ENCODE measurements at places on chromosomes 12 and 14. TPM values are rescaled to one million over a fixed set of nuclear protein-coding genes. Genes with fewer than 3 reads are reported as not detected.

The CINP gene
- 6.8 TPM for total RNA-seq

The HOXC9 gene
- 1.2 TPM for total RNA-seq

The ACIN1 gene
- total RNA-seq, result 58.9 TPM

The DAO gene
- total RNA-seq, result not detected

The GSG1 gene
- total RNA-seq, result not detected

The FAM186B gene
- total RNA-seq, result not detected

The TAS2R42 gene
- total RNA-seq, result not detected

The DPF3 gene
- 0.11 TPM for total RNA-seq

Data from ascending aorta (tissue), 2 donors.